SK-N-MC (cell line): ENCODE measurements at places on chromosomes 2 and 18.

DNA sequence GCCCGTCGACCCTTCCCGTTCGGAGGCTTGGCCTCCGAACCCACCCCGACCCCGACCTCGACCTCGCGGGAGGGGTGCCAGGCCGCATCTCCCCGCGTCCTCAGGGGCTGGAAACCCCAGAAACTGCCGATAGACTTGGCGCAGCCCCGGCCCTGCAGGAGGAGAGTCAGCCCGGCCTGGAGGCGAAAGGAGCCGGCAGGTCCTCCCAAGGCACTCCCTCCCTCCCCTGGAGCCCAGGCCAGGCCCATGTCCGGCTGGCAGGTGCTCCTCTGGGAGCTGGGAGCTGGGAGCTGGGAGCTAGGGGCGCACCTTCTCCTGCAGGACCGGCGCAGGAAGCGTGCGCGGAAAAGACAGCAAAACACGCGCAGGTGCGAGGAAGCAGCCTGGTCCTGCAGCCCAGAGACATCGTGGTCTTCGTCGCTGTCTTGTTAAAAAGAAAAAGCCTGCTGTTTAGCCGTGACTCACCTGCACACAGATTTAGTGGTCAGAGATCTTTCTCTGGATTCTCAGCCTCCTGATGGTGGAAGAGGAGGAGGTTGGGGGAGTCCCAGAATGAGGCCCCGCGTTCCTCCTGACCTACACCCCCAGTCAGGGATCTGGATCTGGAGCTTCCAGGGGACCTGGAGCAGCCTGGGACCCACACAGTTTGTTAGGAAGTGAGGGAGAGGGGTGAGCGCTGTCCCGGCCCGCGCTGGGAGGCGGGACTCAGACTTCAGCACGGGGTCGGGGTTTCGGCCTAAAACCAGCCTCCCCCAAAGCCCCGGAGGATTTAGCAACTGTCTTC, 660 bp upstream of the MBP start:
- no peak for DNase-seq

DNA sequence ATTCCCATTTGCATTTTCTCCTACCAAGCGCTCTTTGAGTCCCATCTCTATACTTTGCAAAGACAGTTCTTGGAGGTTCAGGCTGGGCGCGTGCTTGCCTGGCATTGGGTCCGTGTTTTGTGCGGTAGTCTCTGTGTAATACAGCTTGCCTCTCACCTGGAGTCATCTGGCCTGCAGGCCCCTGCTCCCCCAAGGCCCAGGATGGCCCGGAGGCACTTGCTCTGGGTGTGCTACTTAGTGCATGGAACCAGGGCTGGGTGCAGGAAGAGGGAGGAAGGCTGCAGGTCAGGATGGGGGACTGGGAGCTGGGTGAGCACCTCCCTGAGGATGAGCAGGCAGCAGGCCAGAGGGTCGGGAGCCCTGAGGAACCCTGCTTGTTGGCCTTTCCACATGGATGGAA, 220.9 kb downstream of the LDLRAD4 start:
- DNase-seq: no peak

- no peak for DNase-seq
These were observed 70.0 kb downstream of the TBR1 start for GRCh38 chr2:161486111-161486510.

DNA sequence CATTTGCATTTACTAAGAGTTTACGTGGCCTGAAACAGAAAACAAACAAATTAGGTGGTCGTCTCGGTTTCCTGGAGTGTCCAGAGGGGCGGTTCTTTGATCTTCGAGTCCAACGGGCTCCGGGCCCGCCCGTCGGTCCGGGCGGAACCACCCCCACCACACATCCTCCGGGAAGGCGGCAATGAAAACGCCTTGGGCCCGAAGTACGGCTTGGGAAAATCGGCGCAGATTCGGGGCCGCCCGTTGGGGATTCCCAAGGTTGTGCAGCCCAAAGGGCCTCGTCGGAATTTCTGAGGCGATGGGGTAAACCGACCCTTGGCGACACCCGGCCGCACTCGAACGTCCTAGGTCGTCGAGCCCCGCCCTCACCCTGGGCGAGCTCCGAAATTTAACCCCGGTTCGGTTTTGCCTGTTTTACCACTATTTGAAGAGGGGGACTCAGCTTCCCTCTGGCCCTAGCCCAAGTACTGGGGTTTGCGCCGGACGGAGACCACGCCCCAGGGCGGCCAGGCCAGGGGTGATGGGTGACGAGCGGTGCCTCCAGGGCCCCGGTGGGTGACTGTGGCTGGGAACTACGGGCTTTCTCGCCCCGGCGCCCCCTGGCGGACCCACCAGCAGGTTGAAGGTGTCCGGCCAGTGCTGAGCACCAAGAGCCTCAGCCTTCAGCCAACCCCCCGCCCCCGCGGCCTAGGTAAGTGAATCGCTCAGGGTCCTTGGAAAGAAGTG, 1.9 kb upstream of the CFAP53 start:
- DNase-seq: no peak

DNA sequence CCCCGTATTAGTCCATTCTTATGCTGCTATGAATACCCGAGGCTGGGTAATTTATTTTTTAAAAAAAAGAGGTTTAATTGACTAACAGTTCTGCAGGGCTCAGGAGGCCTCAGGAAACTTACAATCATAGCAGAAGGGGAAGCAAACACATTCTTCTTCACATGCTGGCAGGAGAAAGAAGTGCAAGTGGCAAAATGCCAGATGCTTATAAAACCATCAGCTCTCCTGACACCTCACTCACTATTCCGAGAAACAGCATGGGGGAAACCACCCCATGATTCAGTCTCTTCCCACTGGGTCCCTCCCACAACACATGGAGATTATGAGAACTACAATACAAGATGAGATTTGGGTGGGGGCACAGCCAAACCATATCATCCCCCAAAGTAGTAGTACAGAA, 2148.5 kb upstream of the PIK3C3 start:
- DNase-seq: no peak
